Kidney tubule cell (primary cell): ENCODE measurements at places on chromosomes 5 and 9.
A peak's percentile ranks its signal among the peaks of the same experiment; 100 is the strongest.

- DNase-seq, result no peak
Observed at GRCh38 chr5:77709993-77710685, 66.0 kb downstream of the TBCA start.

DNA sequence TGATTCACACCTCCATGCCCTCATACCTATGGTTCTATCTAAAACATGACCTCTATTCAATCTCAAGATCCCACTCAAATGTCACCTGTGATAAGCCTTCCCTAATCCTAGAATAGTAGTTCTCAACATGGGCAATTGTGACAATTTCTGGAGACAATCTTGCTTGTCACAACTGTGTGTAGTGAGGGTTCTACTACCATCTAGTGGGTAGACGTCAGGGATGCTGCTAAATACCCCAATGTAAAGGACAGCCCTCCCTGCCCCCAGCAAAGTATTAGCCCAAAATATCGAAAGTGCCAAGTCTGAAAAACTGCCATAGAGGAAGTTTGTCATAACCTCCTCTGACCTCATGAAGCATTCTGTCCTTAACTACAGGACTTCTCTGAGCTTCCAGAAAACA is 32.0 kb downstream of the TBCA start:
- DNase-seq, result no peak

DNA sequence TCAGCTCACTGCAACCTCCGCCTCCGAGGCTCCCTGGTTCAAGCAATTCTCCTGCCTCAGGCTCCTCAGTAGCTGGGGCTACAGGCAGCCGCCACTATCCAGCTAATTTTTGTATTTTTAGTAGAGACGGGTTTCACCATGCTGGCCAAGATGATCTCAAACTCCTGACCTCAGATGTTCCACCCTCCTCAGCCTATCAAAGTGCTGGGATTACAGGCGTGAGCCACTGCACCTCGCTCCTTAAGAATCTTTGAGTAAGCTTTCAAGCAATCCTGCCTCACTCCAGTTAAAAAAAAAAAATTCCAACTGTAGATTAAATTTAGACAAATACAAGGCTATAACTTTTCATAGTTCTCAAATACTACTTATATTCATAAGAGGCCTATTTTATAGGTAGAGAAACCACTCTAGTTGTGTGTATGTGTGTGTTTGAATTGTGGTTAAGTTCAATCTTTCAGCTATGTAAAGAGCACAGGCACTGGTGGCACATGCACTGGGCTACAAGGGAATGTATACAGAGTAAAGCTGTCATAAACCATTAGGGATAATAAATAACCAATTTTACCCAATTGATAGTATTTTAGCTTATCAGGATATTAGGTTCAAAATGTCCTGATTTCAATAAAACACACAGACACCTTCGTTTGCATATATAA is 50.6 kb upstream of the RAPGEF6 start:
- no peak for DNase-seq

- no peak for DNase-seq
Observed at GRCh38 chr9:129146441-129146941, 31.6 kb downstream of the IER5L start.

GRCh38 chr9:70413464-70413798 is 1.0 kb downstream of the KLF9 start:
- no peak for DNase-seq

- no peak for DNase-seq
Observed at GRCh38 chr5:126998201-126998631, 32.1 kb downstream of the MARCHF3 start.

DNA sequence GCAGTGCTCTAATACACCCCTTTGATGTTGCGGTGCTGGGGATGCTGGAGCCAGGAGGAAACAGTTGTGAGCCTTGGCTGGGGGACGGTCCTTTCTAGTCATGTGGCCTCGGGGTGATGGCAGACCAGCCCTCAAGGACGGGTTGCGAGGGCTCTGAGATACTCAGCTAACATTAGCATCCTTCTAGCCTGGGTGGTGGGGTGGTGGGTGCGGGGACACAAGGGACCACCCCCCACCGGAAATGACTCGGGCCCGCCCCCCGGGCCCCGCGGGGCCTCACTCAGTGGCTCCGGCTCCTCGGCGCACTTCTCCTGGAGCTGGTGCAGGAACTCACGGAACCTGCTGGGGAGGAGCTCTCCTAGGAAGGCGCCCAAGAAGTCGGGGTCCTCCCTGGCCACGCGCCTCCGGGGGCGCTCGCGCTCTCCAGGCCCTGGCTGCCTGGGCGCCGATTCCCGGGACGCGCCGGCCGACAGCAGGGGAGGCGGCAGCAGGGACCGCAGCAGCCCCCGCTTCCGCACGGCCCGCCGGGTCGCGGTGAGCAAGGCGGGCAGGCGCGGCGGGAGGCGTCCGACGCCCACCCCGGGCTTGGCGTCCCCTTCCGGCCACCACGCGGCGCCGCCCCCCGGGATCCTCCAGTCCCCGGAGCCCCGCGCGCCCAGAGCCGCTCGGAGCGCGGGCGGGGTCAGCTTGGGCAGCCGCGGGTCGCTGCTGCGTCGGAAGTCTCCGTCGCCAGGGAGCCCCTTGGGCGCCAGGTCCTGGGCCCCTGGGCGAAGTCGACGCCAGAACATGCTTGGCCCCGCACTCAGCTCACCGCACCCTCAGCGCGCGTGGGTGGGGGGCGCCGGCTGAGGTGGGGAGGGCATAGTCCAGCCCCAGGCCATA is 873 bp downstream of the C9orf50 start:
- DNase-seq, result no peak

DNA sequence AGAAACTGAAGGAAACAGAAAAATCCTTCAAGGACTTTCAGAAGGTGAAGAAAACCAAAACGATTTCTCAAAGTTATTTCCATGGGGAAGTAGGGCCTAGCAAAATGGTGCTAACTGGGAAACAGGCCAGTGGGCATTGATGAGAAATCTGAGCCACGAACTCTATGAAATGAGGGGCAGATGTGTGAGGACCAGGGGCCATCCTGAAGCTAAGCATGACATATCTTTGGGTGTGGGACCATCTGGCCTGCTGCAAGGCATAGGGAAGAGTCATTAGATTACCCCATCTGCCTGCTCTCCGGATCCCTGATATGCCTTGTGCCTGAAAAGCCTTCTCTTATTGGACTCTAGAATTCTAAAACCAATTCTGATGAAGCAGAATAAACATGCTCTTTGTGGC is 143.8 kb downstream of the PALM2AKAP2 start:
- DNase-seq, result no peak

- DNase-seq, result no peak
Observed at GRCh38 chr5:83401122-83401731, 70.3 kb upstream of the VCAN start.

DNA sequence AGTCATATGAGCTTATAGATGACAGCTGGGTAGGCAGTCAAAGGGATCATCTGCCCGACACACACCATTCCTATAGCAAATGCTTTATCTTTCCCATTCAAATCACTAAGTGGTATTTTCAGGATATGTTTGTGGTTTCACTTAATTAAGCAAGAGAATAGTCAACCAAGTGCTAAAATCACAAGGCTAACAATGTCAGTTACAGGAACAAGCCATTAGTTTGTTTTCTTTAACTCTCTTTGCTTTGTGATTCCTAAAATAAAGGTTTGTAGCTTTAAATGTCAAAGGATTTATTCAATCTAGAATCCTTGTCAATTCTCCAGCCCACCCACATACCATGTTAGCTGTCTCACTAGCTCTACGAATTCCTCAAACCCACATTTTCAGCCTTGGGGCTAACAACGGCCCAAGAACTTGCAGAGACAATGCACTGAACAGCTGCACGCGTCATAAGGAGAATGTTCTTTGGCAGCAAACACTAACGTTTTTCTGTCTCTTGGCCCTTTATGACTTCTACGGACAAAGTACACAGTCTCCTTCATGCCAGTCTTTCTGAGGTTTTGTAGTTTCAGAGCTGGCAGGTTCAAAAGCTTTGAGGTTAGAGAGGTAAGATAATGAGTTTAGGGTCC is 56.6 kb downstream of the ELAVL2 start:
- DNase-seq, result peak; percentile 13

DNA sequence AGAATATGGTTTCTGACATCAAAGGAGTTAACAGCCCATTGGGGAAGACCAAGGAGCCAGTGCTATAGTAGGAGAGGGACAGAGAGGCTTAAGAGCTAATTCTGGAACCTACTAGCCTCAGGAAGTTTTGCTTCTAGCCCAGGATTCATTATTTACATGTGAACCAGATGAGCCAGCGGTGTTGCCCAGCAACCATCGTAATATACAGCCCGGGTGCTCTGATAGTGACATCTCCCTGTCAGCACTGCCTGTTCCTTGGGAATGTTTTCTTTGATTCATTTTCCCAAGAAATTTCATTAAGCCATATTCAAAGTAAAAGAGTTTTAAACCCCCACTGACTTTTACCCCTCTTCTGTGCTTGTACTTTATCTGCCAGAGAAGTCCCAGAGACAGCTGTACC is 217.4 kb upstream of the ADAMTSL1 start:
- DNase-seq, result peak; percentile 29

DNA sequence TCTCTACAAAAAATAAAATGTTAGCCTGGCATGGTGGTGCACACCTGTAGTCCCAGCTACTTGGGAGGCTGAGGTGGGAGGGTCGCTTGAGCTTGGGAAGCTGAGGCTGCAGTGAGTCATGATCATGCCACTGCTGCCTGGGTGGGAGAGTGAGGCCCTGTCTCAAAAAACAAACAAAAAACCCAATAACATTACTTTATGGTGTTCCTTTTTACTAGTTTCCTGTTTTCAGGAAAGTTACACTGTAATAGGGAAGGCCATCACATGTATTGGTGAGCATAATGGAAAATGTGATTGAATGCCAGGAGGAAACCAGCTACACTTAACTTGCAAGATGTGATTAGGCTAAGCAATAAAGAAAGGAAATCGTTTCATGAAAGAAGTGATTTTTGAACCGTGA is 42.7 kb downstream of the SV2C start:
- DNase-seq, result no peak

DNA sequence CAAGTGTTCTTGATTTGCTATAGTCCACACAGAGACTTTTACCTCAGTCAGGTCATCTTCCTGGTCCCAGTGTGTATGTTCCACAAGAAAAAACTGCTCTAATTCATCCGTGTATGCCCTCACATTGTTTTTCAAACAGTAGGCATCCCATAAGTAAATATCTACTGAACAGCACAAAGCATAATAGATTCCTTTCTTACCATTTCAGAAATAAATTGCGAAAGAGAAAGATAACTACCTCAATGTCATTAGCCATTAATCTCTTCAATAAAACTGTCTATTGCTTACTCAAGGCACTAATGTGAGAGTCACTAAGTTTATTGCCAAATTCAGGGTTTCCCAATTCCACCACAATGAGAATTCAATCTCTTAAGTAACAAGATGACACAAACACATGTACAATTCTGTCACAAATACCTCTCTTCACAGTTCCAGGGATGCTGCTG is 9.6 kb downstream of the FBXW2 start:
- peak; percentile 8 for DNase-seq

- peak; percentile 80 for DNase-seq
Observed at GRCh38 chr5:69498384-69498783, 5.8 kb downstream of the OCLN start.

DNA sequence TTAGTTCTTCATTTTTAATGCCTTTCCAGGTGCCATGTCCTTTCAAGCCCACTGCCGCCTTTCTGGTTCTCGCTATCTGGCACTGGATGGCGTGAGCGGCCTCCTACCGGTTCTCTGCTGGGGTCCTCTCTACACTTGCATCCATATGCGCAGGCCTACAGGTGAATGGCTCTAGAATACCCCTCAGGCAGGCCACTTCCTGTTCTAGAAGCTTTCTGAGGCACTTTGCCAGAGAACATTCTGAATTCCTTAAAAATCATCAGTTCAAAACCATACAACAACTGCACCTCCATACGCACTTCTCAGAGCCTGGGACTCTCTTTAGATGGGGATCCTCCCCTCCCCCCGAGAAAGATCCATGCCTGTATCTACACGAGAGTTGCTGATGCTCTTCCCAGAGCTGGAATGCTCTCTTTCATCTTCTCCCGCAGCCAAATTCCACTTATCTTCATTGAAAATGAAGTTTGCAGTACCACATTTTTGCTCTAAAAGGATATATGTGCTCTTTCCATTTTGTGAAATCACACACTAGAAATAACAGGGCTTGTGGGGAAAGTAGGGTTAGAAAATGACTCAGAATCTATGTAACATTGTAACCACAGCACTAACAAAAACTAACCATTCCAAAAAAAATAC is 1.4 kb upstream of the LHFPL2 start:
- peak; percentile 16 for DNase-seq

DNA sequence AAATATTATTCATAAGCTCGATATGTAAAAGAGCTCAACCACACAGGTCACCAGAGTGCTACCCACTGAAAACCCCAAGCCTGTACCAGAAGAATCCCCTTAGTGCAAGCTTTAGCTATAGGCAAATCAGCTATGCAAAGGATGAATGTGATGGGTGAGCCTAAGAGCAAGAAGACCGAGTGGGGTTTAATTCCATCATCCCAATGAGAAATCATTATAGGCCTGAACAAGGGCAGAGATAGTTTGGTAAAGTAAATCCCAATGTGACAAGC is 21.8 kb downstream of the ELOVL7 start:
- no peak for DNase-seq

DNA sequence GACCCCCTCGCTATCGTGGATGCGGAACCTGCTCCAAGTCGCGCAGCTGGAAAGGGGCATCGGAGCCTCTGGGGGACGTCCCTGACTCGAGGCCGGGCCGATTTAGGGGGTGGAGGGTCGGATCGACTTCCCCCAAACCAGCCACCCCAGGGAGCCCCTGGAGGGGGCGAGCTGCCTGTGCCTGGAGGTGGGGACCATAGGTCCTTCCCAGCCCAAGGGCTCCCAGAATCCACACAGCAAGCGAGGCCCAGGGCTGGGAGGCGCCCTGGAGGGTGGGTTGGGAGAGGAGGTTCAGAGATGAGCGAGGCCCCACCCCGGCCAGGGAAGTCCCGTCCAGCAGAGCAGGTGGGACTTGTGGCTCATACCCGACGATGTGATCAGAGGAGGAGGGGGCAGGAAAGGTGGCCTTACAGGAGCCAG is 147.6 kb downstream of the GAPVD1 start:
- DNase-seq, result no peak

- no peak for DNase-seq
Observed at GRCh38 chr9:130662970-130663257, 1.5 kb upstream of the PRDM12 start.

DNA sequence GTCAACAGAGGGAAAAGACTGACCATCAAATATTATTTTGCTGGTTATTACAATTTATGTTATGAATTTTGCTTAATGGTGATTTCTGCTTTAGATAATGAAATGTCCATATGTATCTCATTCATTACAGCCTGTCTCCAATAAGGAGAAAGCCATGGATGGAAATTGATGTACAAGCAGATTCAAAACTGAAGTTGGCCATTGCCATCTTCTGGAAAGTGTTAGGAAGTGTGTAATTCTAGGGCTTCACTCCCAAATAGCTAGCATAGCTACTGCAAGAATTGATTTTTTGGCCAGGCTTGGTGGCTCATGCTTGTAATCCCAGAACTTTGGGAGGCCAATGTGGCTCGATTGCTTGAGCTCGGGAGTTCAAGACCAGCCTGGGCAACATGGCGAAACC is 45.8 kb downstream of the DYNC2I2 start:
- no peak for DNase-seq
